ENCODE measurements at places on chromosomes 1 and 21.

- no peak for DNase-seq
Measured at GRCh38 chr1:24015221-24016210, 35.4 kb upstream of the SRSF10 start.

- DNase-seq = no peak
Measured at GRCh38 chr1:39142401-39143060, 62.0 kb upstream of the MACF1 start.

- no peak for DNase-seq
Measured at GRCh38 chr1:187509091-187509490, 680.3 kb downstream of the PLA2G4A start.

- no peak for DNase-seq
Measured at GRCh38 chr1:164611754-164612642, 53.0 kb downstream of the PBX1 start.

GRCh38 chr1:52635321-52636089 is 2.5 kb downstream of the SHISAL2A start:
- no peak for DNase-seq

GRCh38 chr1:221101807-221102605 is 222.8 kb downstream of the HLX start:
- no peak for DNase-seq

DNA sequence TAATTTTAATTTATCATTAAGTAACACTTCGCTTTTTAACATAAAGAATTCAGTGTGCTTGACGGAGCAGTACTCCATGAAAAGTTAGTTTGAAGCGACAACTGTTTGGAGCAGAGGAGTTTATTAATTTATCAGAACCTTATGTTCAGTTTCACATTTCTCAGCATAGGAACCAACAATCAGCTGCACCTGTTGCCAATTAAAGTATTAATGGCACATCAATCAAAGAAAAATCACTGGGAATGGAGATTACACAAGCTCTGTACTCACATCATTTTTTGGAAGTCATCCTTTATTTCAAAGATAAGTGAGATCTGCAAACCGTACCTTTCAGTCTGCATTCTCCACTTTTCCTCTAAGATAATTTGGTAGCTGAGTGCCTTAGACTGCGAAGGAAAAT is 344.6 kb downstream of the LMO4 start:
- DNase-seq = no peak

DNA sequence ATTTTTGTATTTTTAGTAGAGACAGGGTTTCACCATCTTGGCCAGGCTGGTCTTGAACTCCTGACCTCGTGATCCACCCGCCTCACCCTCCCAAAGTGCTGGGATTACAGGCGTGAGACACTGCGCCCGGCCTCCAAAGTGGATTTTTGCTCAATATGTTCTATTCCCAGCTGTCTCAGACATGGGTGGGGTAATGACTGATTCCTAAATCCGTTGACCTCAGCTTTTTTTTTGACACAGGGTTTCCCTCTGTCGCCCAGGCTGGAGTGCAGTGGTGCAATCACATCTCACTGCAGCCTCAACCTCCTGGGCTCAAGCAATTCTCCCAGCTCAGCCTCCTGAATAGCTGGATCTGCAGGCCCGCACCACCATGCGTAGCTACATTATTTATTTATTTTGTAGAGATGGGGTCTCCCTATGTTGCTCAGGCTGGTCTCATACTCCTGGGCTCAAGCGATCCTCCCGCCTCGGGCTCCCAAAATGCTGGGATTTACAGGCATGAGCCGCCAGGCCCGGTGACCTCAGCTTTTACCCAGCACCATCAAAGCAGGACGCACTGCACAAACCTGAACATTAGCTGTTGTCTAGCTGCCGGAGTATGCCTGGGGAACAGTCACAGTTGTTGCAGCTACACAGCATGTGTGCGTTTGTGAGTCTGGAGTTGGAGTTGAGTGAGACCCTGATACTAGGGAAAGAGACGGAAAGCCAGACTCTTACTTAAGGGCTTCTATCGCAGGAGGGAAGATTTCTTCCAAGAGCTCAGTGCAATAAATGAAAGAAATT is 43.7 kb upstream of the PSEN2 start:
- no peak for DNase-seq

DNA sequence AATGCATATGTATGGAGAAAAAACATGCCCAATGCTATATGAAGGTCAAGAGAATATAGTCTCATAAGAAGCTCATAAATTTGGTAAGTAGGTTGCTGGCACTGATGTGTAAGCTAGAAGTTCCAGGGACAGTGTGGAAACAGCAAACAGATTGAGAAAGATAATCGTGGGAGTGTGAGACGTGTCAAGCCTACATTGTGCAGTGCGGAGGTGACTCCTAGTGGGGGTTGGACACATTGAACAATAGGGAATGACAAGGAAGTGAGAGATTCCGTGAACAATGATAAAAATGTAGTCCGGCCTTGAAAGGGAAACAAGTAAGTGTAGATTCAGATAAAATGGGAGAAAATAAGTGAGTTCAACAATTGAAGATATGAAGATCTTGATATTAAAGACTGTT is 788.4 kb upstream of the PRMT6 start:
- no peak for DNase-seq

GRCh38 chr1:65284229-65284628 is 25.1 kb upstream of the DNAJC6 start:
- no peak for DNase-seq

DNA sequence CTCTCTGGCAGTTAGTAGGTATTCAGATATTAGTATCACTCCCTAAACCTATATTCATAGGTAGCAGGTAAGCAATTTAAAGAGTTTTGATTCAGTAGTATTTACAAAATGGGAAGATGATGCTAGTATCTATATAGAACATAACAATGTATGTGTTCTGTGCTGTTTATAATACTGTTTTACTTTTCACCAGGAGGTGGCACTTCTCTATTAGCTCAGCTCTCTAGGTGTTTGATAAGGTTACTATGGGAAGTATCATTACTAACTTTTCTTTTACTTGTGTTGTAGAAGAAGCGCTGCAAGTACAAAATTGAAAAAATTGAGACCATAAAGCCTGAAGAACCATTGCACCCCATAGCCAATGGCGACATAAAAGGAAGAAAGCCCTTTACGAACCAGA is 49.4 kb upstream of the FASLG start:
- DNase-seq = no peak

- DNase-seq = peak; percentile 84
Measured at GRCh38 chr21:25561668-25562641, 45.3 kb downstream of the MRPL39 start.

GRCh38 chr1:163842571-163842970 is 520.8 kb downstream of the NUF2 start:
- no peak for DNase-seq

- peak; percentile 23 for DNase-seq
Measured at GRCh38 chr1:109298666-109299557, 7.9 kb downstream of the MYBPHL start.

GRCh38 chr1:13228343-13228781 is 2.4 kb upstream of the PRAMEF18 start:
- DNase-seq = peak; percentile 70

GRCh38 chr1:154745286-154745731 is 124.8 kb downstream of the KCNN3 start:
- DNase-seq = peak; percentile 62

DNA sequence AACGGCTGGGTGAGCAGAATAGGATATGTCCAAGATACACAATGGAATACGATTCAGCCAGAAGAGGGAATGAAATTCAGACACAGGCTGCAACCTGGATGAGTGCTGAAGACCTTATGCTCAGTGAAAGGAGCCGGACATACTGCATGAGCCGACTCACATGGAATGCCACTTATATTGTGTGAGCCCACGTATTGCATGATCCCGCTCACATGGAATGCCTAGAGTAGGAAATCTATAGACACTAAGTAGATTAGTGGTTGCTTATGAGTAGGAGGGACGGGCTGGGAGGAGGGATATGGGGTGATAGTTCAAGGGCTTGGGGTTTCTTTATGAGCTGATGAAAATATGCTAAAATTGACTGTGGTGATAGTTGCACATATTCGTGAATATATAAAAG is 26.8 kb downstream of the TMPRSS2 start:
- no peak for DNase-seq

GRCh38 chr1:242847390-242847993 is 323.0 kb upstream of the PLD5 start:
- no peak for DNase-seq

DNA sequence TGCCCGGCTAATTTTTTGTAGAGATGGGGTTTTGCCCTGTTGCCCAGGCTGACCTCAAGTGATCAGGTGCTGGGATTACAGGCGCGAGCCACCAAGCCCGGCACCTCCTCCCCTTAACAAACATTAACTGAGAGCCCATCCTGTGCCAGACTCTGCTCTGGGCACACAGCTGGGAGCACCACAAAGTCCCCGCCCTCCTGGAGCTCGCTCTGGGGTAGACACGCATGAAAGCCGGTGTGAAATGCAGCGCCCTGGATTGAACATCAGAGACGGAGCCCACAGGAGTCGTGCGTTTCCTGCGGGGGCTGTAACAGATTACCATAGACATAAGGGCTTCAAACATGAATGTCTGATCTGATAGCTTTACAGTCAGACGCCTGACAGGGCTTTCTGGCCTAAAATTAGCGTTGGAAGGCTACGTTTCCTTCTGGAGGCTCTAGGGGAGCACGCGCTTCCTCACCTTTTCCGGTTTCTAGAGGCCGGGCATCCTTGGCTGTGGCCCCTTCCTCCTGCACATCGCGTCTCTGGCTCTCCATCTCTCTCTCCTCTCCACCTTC is 14.3 kb downstream of the SLC27A3 start:
- no peak for DNase-seq

DNA sequence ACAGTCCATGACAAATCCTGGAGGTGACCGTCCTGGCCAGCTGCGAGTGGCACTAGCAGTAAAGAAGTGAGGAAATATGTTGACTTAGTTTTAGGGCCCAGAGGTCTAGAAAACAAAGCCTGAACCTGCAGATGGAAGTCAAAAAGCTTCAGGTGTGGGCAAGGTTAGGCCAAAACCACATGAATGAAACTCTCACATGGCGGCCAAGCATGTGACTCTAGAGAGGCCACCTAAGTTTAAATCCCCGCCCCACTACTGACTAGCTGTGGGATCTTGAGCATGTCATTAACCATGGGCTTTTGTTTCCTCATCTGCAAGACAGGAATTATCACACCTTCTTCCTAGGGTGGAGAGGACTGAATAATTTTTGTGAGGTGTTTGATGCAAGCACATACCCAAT is 148.2 kb upstream of the DAB1 start:
- no peak for DNase-seq

DNA sequence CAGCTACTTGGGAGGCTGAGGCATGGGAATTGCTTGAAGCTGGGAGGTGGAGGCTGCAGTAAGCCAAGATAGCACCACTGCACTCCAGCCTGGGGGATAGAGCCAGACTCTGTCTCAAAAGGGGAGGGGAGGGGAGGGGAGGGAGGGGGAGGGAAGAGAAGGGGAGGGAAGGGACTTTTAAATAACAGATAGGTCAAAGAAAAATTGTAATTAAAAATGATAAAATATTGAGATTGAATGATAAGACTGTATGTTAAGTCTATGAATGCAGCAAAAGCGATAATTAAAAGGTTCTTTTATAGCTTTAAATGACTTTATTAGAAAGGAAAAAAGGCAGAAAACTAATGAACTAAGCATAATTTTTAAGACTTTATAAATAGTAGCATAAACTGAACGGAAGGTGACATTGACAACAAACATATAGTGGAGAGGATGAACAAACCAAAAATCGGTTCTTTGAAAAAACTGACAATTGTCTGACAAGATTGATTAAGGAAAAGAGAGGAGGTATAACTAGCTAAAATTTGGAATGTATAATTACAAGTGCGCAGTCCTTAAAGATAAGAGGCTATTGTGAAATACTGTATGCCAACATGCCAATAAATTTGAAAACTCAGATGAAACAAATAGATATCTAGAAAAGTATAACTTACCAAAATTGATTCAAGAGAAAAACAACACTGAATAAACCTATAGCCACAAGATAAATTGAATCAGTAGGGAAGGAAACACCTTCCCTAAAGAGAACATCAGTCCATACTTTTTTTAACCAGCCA is 8.4 kb downstream of the SPOCD1 start:
- DNase-seq = no peak

DNA sequence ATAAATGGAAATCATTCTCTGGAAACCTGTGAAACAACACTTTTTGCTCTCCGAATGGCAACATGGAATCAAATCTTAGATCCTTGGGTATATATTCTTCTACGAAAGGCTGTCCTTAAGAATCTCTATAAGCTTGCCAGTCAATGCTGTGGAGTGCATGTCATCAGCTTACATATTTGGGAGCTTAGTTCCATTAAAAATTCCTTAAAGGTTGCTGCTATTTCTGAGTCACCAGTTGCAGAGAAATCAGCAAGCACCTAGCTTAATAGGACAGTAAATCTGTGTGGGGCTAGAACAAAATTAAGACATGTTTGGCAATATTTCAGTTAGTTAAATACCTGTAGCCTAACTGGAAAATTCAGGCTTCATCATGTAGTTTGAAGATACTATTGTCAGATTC is 45.7 kb downstream of the PTGFR start:
- no peak for DNase-seq

GRCh38 chr1:25697435-25698217 is 81.0 kb downstream of the MAN1C1 start:
- peak; percentile 35 for DNase-seq

DNA sequence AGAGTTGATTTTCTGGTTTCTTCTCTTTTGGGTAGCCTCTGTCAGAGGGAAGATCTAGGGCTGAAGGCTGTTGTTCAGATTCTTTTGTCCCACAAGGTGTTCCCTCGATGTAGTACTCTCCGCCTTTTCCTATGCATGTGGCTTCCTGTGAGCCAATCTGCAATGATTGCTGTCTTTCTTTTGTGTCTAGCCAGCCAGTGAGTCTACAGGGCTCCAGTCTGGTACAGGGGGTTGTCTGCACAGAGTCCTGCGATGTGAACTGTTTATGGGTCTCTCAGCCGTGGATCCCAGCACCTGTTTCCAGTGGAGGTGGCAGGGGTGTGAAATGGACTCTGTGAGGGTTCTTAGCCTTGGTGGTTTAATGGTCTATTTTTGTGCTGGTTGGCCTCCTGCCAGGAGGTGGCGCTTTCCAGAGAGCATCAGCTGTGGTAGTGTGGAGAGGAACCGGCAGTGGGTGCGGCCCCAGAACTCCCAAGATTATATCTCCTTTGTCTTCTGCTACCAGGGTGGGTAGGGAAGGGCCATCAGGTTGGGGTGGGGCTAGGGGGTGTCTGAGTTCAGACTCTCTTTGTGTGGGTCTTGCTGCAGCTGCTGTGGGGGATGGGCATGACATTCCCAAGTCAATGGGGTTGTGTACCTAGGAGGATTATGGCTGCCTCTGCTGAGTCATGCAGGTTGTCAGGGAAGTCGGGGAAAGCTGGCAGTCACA is 81.3 kb upstream of the C21orf91 start:
- DNase-seq = peak; percentile 14

- no peak for DNase-seq
Measured at GRCh38 chr1:79929356-79929755, 922.8 kb upstream of the ADGRL4 start.

- no peak for DNase-seq
Measured at GRCh38 chr1:167623951-167624350, 6.1 kb upstream of the RCSD1 start.

GRCh38 chr1:147156642-147157041 is 15.6 kb downstream of the PRKAB2 start:
- no peak for DNase-seq

All from stimulated activated CD4-positive, alpha-beta T cell treated with anti-CD3 and anti-CD28 coated beads, Interleukin-15, amount 100 ng/mL, for 24 hours (primary cell).